Left cardiac atrium (tissue), 4 donors: ENCODE measurements at places on chromosomes 6 and 20. TPM values are rescaled to one million over a fixed set of nuclear protein-coding genes. Genes with fewer than 3 reads are reported as not detected.

GRCh38 chr6:84976526-84977362 lies 212.3 kb upstream of the TBX18 start:
- DNase-seq: no peak

Gene ETV7
- total RNA-seq: 0.63 TPM

DNA sequence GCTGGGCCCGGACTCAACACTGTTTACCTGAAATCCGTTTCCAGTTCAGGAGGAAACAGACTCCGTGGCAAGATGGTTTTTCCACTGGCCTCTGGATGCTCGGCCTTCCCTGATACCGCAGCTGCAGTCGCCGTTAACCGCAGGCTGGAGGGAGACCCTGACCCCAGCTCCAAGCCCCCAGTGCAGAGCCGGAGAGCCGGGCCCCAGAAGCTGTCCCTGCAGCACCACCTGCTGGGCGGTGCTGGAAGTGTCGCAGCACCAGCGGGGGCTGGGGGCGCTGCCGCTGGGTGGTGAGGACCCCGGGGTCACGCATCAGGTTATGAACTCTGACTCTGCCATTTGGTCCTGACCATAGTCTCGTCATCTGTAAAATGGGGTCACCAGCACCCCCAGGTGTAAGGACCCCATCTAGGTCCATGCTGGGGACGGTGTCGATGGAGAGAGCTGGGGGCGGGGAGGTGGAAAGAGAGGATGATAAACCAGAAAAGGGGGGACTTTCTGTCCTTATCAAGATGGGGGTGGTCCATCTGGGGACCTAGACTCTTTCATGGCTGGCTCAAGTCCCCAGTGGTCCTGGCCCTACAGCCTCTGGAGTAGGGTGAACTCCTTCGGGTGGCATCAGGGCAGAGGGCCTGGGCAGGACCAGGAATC lies 20.8 kb upstream of the CHRNA4 start:
- DNase-seq: no peak

DNA sequence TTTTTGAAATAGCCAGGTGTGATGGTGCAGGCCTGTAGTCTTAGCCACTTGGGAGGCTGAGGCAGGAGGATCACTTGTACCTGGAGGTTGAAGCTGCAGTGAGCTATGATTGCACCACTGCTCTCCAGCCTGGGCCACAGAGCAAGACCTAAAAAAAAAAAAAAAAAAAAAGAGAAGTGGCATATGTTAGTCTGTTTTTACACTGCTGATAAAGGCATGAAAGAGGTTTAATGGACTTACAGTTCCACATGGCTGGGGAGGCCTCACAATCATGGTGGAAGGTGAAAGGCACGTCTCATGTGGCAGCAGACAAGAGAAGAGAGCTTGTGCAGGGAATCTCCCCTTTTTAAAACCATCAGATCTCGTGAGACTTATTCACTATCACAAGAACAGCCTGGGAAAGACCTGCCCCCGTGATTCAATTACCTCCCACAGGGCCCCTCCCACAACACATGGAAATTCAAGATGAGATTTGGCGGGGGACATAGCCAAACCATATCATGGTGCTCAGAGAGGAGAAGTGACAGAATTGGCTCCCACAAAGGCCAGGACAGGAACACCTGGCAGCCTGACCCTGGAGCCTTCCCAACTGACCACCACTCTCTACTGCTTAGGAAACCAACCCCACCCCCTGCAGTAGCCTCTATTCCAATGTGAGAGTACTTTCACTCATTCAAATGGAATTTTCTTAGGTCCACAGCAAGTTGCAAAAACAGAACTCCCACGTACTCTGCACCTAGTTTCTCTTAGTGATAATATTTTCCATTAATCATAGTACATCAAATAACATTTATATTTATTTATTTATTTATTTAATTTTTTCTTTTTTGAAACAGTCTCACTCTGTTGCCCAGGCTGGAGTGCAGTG lies 29.8 kb downstream of the ARHGAP40 start:
- no peak for DNase-seq

- DNase-seq: no peak
These were observed 94.7 kb upstream of the CCN2 start for GRCh38 chr6:132045877-132046276.

DNA sequence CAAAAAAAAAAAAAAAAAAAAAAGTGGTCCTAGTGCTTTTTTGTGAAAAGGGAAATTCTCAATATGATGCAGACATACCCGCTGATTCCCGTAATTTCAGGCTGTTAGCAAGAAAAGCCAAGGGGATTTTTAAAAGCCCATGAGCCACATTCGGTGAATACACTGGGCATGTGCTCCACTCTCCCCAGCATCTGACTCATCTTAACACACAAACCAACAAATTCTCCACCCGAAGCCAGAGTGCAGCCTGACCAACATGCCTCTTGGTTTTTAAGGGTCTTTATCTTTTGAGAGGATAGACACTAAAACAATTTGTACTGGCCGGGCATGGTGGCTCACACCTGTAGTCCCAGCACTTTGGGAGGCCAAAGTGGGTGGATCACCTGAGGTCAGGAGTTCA lies 45.5 kb upstream of the CD83 start:
- no peak for DNase-seq

Gene FOXQ1
- total RNA-seq: not detected

- no peak for DNase-seq
These were observed 59.2 kb upstream of the POU3F2 start for GRCh38 chr6:98775205-98775604.

DNA sequence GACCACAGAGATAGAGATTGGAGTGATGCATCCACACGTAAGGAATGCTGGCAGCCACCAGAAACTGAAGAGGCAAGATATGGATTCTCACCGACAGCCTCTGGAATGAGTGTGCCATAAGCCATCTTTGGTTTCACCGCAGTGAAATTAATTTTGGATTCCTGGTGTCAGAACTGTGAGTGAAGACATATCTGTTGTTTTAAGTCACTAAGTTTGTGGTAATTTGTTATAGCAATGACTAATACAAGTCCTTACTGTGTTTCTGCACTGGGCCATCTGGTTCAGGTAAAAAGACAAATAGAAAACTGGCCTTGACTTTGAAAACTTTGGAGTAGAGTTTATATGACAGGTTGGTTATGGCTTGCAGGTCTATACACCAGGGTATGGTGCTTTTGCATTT lies 261.9 kb downstream of the PHF3 start:
- no peak for DNase-seq

Gene TGM6
- total RNA-seq: not detected

GRCh38 chr6:119764927-119765681 lies 415.5 kb upstream of the MAN1A1 start:
- DNase-seq: no peak

Gene MRS2
- total RNA-seq: 43.4 TPM
